ENCODE measurements at places on chromosomes 7 and 10.

GRCh38 chr10:89773081-89773480 is 71.7 kb downstream of the KIF20B start:
- DNase-seq: no peak

- no peak for DNase-seq
Observed at GRCh38 chr10:71659737-71660136, 59.8 kb downstream of the C10orf105 start.

DNA sequence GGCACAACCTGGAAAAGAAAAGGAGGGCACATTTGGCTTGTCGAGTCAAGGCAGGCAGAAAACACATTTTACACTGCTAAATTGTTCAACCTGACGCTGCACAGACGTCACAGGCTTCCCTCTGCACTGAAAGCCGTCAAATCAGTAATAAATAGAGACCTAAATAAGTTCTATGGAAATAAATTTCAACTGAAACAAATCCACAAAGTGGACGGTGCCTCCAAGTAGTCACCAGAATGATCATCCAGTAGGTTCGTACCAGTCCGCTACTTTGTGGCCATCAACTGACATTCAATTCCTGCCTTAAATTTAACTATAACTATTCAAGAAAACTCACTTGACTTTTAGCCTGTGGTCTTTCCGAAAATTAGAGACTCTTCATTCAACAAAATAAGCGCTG is 49.0 kb downstream of the NPVF start:
- DNase-seq: no peak

DNA sequence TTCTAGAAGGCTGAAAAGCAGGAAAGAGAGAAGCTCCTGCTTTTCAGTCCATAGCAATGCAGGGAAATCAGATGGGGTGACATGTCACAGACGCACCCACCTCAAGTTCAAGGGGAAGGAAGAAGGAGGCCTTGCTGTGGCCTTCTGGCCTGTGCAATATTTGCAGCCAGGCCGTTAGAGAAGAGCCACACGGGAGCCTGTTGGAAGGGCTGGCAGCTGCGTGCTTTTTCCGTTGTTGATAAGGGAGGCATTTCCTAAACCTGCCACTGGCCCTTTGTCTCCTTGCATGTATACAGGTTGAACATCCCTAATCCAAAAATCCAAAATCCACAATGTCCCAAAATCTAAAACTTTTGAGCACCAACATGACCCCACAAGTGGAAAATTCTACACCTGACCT is 492.5 kb upstream of the ZMIZ1 start:
- DNase-seq: no peak

GRCh38 chr10:61356354-61356753 is 96.8 kb downstream of the TMEM26 start:
- no peak for DNase-seq

GRCh38 chr7:34059136-34059828 is 153.9 kb downstream of the BMPER start:
- DNase-seq: peak; percentile 35

DNA sequence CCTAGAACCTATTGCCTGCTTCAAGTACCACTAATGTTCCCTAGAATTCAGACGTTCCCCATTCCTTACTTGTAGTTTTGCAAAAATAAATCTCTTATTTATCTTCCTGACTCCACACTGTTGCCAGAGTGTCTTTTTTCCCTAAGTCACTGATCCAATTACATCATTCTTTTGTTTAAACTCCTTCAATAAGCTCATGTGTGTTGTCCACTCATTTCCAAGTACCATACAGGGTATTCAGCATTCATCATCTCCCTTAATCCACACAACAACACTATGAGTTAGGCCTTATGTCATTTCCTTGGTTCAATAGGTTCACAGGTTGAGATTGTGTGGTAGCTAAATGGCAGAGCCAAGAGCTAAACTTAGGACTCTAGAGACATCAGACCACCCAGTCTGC is 119.9 kb upstream of the RHOBTB1 start:
- DNase-seq: no peak

DNA sequence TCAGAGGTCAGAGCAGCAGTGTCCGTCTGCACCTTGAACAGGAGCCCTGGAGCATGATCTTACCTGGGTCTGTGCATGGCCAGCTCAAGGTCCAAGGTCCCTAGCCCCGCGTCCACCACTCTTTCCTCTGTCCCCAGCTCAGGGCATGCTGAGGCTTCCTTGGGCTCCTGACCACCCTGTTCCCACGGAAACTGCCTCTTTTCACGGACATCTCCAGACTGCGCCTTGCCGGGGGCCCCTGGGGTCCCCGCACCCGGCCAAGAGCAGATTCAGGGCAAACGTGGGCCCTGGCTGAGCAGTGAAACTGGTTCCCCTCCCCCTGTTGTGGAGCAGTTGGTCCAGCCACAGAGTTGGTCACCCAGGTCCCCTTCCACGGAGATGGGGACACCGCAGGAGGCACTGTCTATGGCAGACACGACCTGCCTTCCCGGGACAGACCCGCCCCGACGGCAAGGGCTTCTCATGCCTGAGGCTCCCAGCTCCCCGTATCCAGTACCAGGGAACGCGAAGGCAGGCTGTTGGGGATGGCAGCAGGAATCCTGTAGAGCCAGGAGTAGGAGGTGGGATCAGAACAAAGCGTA is 217.4 kb upstream of the PPP2R2D start:
- no peak for DNase-seq

DNA sequence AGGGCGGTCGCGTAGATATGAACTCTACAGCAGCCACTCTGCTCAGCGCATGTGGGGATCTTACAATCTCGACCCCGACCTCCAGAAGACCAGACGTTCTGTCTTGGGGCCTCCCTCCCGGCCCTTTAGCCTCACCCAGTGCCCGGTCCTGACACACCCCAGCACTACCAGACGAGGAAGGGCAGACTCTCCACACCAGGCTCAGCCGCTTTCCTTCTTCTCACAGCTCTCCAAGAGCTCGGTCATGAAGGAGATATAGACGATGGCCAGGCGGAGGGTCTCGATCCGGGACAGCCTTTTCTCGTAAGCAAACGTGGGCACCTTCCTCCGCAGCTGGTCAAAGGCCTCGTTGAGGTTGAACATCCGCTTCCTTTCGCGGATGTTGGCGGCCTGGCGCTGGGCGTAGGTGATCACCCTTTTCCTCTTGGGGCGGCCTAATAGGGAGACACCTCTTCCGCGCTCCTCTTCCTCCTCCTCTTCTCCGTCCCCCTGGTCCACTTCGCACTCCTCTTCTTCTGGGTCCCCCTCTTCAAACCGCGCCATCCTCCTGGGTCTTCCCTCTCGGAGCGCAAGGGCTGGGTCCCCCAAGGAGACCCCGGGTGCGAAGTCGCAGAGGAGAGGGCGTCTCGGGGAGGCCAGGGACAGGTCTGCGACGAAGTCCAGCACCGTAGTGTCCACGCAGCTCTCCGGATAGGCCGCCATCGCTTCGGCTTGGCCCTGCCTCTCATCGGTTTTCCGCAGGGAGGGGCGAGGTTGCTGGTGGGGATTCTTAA is at the start of gene FERD3L:
Gene FERD3L, minus strand, starts transcription at position 761 of the 773 bp plus-strand sequence. Its CDS starts 59 bp downstream, at position 702.
- DNase-seq: no peak

GRCh38 chr10:71727738-71728737 is 8.5 kb upstream of the C10orf105 start:
- DNase-seq: no peak

- peak; percentile 71 for DNase-seq
Observed at GRCh38 chr7:129091484-129092002, 36.6 kb upstream of the TNPO3 start.

GRCh38 chr10:50968386-50969091 is 83.1 kb upstream of the A1CF start:
- DNase-seq: no peak

DNA sequence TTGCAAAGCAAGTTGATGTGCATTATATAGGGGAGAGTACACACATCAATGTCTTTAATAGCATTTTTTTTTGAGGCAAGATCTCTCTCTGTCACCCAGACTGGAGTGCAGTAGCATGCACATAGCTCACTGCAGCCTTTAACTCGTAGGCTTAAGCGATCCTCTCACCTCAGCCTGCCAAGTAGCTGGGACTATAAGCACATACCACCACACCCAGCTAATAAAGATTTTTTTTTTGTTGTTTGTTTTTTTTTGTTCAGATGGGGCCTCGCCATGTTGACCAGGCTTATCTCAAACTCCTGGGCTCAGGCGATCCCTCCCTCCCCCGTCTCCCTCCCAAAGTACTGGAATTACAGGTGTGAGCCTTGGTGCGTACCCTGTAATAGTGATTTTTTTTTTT is 1.5 kb downstream of the UMAD1 start:
- DNase-seq: no peak

All from NCI-H1092 (cell line).